ENCODE measurements at places on chromosomes 4 and X.
A peak's percentile ranks its signal among the peaks of the same experiment; 100 is the strongest.

DNA sequence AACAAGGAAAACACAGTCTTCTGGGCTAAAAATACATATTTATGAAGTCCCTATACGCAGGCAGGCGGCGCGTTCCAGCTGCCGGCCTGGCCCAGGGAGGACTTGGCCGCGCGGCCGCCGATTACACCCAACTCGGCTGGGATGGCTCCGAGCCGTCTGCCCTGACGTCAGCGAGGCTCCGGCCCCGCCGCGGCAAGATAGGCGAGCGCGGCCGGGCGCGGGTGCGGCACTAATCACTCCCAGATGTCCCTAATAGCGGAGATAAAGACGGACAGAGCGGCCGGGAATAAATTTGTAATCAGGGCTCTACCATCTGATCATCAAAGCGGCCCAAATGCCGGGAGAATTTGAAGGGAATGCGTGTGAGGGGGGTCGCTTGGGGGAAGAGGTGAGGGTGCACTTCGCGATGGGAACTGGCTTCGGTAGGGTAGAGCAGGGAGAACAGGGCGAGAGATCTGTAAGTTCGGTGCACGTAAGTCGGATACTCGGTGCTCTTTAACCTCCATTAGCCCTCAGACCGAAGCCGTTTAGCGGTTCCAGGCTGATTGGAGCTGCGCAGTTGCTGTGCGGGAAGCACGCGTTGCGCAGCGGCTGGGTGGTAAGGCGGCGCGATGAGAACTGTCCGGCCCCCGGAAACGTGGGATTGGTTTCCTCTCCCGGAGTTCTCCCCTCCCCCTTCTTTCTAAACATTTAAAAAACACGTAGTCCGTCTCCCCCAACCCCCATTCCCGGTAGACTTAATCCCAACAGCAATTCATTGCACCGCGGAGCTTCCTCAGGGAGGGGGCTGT, 7.7 kb downstream of the HAND2 start:
- peak; percentile 76 for DNase-seq

DNA sequence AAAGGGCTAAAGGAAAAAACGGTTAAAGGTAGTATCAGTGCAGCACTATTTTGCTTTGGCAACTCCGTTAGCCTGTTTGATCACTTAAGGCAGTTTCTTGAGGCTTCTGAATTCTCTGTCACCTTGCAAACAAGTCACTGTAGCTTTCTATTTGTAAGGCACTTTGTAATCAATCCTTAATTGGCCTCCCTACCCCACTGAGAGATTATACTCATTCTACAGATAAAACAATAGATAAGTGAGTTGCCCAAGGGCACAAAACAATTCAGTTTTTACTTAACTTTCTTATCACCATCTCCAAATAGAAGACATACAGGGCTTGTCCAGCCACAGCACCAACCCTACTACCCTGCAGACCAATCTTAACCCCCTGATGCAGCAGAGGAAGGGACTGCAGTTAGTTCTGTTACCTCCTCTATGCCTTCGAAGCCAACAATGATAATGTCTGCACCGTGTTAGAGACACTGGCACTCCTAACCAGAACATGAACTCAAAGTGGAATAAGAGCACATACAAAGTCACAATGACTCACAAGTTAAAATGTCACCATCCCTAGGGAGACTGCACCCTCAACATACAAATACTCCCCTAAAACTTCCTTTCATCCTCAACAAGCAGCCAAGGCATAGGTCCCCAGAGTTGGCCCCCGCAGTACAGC, 1.7 kb downstream of the TMEM185A start:
- DNase-seq: no peak

- DNase-seq: no peak
Measured at GRCh38 chr4:120864969-120865368, 57.6 kb downstream of the PRDM5 start.

- no peak for DNase-seq
Measured at GRCh38 chrX:68989865-68990606, 161.2 kb downstream of the EFNB1 start.

DNA sequence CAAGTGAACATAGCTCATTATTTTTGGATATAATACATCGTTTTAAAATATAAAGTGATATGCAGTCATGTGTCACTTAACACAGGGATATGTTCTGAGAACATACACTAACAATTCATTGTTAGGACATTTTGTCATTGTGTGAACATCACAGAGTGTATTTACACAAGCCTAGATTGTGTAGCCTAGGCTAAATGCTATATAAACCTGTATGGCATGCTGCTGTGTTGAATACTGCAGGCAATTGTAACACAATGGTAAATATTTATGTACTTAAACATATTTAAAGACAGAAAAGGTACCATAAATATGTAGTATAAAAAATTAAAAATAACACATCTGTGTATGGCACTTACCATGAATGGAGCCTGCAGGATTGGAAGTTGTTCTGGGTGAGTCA, 44.9 kb upstream of the GPRIN3 start:
- no peak for DNase-seq

- DNase-seq: no peak
Measured at GRCh38 chrX:139448996-139449395, 81.5 kb upstream of the F9 start.

- peak; percentile 19 for DNase-seq
Measured at GRCh38 chrX:24494647-24495075, 29.6 kb downstream of the PDK3 start.

DNA sequence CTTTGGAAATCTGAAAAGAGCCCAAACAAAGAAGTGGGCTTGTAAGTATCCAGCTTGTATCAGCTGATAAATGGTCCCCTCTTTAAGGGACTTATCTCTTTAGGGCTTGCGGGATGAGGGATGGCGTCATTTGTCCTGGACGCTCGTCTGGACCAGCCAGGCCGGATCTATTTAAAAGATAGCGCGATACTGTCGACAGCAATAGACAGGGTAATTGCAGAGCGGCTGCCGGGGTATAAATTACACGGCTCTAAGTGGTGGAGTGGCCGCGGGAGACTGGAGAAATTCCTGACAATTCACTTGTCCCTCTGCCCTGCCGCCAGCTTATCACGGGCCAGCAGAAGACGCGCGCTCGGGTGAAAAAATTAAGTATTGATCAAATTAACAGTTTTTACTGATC, 90.7 kb downstream of the FAM53A start:
- DNase-seq: no peak

GRCh38 chrX:25158635-25159034, 142.9 kb upstream of the ARX start:
- no peak for DNase-seq

GRCh38 chrX:125544031-125544660, 224.5 kb downstream of the TEX13C start:
- DNase-seq: no peak

- no peak for DNase-seq
Measured at GRCh38 chrX:108735091-108735678, 1.2 kb downstream of the IRS4 start.

GRCh38 chr4:164056426-164057142, 562.1 kb downstream of the TMA16 start:
- DNase-seq: no peak

DNA sequence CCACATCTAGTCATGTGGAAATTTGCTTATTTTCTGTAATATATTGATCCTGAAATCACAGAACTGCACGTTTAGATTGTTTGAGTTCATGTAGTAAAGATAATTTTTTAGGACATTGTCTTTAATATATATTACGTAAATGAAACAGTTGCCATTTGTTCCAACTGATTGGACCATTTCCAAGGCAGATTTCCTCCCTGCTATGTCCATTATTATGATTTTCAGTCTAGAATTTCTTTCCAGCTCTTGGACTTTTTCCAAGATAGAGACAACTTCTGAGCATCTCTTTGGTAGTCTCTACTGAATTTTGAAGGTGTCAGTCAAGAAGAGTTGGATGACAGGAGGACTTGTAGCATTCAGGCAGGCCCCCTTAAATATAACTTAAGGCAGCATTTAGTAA, 94.6 kb downstream of the STIM2 start:
- no peak for DNase-seq

- DNase-seq: no peak
Measured at GRCh38 chr4:28788929-28789490, 1928.4 kb downstream of the STIM2 start.

- DNase-seq: no peak
Measured at GRCh38 chr4:54391104-54391503, 162.0 kb downstream of the PDGFRA start.

DNA sequence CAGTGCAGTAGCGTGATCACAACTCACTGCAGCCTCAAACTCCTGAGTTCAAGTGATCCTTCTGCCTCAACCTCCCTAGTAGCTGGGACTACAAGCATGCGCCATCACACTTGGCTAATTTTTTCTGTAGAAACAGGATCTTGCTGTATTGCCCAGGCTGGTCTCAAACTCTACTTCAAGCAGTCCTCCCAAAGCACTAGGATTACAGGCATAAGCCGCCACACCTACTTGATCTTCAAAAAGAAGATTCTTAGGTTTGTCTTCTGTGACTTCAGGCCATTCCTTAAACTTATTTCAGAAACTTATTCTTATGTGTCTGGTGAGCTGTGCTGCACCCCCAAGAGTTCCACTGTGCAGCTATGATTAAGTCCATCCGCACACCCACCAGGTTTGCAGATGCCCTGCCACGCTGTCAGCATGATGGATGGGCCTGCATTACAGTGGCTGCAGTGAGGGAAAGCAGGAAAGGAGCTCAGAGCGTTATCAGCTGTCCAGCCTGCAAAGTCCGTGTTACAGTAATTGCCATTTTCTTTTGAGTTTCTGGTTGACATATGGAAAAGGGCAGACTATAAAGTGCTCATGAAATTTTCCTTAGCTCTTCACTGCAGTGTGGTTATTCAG, 146.6 kb downstream of the AASDH start:
- DNase-seq: no peak

- DNase-seq: no peak
Measured at GRCh38 chrX:119622356-119623232, 16.4 kb upstream of the NKRF start.

- peak; percentile 72 for DNase-seq
Measured at GRCh38 chrX:107731831-107732502, 43.6 kb downstream of the TSC22D3 start.
